NCI-H526 (cell line): ENCODE measurements at places on chromosomes 3 and 15.

- DNase-seq = no peak
Observed at GRCh38 chr3:127158614-127159229, 34.2 kb upstream of the PRR23E start.

DNA sequence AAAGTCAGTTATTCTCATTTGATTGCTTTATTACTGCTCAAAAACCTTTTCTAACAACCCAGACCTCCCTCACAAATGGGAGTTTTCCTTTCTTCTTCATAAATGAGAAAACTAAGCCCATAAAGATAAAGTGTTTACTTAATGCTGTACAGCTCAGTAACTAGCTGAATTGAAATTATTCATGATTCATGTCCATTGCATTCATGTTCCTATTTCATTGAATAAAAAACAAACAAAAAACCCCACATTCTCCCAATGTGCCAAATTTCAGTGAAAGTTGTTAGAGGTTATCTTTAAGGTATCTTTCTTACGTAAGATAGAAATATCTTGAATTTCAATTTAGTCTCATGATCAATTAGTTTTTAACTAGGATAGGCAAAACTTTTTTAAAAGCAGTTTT is 2.8 kb downstream of the PLSCR2 start:
- no peak for DNase-seq

- no peak for DNase-seq
Observed at GRCh38 chr15:101805605-101806345, 2.5 kb downstream of the OR4F6 start.

DNA sequence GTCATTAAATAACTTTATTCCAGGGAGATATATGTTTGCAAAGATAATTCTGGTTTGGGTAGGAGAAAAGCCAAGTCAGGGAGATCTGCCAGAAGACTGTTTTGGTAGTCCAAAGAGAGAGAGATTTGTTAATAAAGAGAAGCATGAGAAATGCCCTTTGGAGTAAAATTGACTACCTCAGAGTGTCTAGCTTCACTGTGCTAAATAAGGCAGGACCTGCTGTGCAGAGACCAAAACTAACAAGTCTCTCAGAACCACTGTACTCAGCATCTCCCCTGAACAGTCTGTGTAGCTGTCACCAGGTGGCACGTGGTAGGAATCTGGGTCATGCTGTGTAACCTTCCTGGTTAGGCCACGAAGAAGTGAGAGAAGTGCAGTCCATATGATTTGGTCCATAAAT is 31.6 kb upstream of the SLC35G2 start:
- no peak for DNase-seq

DNA sequence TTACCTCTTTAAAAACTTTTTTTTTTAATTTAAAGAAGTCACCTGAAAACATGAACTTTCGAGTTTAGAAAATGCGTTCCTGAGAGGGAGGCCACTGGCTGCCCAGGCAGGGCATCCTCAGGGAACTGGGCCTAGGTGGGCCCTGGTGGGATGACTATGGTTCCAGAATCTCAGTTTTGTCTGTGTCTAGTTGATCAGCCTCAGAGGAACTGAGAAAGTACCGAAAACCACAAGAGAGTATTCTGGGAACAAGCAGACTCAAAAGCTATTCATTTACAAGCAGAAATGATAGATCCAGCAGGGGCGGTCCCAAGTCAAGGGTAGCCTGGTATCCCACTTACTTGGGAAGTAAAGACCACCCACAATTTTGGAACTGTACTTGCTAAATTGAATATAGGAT is 10.5 kb downstream of the WWTR1 start:
- DNase-seq = no peak

GRCh38 chr15:68844856-68845550 is 24.3 kb upstream of the ANP32A start:
- peak; percentile 18 for DNase-seq

GRCh38 chr15:31175484-31175883 is 74.0 kb upstream of the TRPM1 start:
- no peak for DNase-seq

DNA sequence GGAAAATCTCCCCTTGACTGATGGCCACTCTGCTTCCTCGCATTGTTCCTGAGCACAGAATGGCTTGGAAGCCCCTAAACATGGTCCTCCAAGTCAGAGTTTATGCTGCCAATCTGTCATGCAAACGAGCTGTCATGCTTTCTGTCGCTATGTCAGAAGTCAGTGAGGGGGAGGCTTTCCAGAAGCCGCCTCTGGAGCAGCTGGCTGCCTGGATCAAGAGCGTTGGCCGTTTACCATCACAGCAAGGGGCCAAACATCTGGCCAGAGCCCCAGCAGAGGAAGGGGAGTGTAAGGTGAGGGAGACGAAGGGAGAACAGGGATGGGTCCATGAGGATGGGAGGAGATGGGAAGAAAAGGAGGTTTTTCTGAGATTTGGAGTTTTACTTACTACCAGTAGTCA is 372.6 kb upstream of the NR2F2 start:
- no peak for DNase-seq

DNA sequence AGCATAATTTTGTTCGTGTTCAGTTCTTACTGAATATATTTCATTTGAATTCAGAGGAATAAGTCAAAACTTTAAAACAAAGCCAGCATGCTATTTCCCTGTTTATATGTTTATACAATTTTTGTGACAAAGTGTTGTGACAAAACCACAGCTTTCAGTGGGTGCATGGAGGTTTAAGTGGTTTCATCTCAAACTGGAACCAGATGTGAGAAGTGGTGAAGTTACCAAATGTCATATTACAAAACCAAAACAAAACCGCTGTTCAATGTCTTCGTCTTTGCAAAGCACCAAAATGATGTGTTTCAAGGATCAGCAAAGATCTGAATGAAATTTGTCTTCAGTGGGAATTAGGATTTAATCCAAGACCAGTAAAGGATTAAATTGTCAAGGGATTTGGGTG is 59.3 kb upstream of the OSTN start:
- DNase-seq = no peak

GRCh38 chr3:156705761-156706616 is 31.6 kb downstream of the TIPARP start:
- no peak for DNase-seq

GRCh38 chr15:75725719-75726607 is 13.3 kb upstream of the CSPG4 start:
- no peak for DNase-seq

DNA sequence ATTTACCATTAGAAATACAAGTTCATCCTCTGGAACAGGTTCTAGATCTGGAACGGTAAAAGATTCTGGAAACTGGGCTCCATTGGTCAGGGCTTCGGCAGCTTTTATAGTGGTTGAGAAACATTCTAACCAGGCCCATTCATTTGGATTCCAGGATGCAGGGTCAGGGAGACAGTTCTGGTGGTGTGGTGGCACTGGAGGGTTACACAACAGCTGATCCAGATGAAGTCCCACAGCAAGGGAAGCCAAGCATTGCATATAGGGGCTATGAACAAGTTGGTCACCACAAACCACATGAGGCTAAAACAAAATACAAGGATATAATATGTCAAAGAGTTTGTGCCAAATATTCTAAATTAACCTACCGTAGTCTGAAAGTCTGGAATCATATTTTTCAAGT is 43.0 kb downstream of the FBXL22 start:
- DNase-seq = no peak

- no peak for DNase-seq
Observed at GRCh38 chr3:32021155-32021554, 39.6 kb downstream of the ZNF860 start.

- no peak for DNase-seq
Observed at GRCh38 chr3:134680796-134681521, 30.1 kb upstream of the KY start.

DNA sequence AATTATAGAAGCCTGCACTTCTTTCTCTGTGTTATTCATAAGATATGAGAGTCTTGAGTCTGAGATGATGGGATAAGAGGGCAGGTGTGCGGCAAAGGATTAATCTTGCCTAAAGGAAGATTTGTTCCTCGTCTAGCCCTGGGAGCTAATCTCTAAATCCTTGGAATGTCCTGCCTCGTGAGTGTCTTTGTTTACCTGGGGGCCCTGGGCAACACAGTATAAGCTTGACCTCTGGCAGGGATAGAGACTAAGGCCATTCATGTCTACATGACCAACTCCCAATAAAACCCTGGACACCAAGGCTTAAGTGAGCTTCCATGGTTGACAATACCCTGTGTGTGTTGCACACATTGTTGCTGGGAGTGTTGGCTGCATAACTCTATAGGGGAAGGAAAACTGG is 3.2 kb upstream of the AGBL1 start:
- no peak for DNase-seq

GRCh38 chr3:9887480-9887879 is 2.9 kb upstream of the JAGN1 start:
- DNase-seq = no peak

- DNase-seq = no peak
Observed at GRCh38 chr3:190320594-190321362, 1.5 kb downstream of the CLDN1 start.

DNA sequence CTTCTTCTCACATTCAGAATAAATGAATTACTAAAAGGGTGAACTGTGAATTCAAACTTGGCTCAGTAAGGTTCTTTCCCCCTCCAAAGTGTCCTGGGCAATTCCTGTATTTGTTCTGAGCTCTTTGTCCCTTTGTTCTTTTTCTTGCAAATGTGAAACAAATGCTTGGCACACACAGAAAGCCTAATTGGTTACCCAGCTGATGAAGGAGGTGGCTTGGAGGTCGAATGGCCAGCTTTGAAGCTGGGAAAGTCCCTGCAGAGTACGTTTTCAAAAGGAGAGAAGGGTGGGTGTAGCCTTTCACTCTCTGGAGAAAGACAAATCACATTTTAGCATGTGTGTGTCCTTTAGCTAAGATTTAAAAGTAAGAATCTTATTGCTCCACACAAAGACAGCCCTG is 154.4 kb downstream of the PEX5L start:
- DNase-seq = no peak

- no peak for DNase-seq
Observed at GRCh38 chr3:46852334-46852720, 10.9 kb downstream of the MYL3 start.
